Activated naive CD4-positive, alpha-beta T cell (primary cell): ENCODE measurements at places on chromosomes 7 and 10.

- DNase-seq, result peak; percentile 72
These were observed at the start of gene BAMBI for GRCh38 chr10:28676968-28677887. TSS of gene BAMBI (plus strand) at chr10:28677521. CDS start at chr10:28677898, 377 bp downstream.

DNA sequence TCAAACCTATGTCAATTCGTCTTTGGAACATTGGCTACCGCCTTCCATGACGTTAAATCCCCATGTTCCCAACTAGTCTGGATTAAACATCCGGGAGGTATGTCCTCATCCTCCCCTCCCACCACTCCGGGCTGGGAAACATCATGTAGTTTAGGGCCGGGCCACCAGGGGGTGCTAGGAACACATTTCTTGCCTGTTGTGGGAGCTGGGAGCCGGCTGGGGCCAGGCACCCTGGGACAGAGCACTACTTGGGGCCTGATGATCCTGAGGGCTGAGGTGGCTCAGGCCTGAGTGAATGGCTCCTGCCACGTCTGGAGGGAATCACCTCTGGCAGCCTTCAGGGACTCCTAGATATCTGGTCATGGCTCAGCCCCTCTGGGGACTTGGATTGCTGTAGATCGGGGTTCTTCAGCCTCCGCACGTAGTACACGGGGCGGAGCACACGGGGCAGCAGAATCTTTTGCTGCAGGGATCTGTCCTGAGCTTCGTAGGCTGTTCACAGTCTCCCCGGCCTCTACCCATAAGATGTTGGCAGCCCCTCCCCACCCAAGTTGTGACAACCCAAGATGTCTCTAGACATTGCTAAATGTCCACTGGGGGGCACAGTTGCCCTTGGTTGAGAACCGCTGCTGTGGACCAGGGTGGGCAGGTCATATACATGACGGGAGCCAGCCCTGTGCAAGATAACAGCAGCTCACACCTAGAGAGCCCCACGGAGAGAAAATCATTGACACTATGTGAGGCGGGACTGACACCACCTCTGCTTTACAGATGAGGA lies 141.2 kb upstream of the ZNF716 start:
- no peak for DNase-seq

- peak; percentile 25 for DNase-seq
These were observed 6.8 kb downstream of the CYP26A1 start for GRCh38 chr10:93080350-93081046.

DNA sequence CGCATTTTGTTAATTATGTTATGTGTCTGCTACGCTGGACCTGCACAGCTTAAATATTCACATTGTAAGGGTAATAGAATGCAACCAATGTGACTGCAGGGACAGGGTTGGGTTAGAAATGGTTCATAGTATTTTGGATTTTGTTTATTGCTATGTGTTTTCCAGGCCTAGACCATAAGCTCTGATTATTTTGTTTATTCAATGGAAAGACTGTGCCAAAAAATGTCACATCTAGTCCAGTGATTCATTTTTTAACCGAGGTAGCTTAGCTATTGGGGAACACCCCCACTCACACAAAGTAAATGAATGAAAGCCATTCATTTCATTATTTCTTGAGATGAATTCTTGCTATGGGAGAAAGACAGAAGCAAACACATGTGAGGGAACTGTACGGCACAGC lies 516.5 kb upstream of the ANKRD30A start:
- DNase-seq, result no peak

DNA sequence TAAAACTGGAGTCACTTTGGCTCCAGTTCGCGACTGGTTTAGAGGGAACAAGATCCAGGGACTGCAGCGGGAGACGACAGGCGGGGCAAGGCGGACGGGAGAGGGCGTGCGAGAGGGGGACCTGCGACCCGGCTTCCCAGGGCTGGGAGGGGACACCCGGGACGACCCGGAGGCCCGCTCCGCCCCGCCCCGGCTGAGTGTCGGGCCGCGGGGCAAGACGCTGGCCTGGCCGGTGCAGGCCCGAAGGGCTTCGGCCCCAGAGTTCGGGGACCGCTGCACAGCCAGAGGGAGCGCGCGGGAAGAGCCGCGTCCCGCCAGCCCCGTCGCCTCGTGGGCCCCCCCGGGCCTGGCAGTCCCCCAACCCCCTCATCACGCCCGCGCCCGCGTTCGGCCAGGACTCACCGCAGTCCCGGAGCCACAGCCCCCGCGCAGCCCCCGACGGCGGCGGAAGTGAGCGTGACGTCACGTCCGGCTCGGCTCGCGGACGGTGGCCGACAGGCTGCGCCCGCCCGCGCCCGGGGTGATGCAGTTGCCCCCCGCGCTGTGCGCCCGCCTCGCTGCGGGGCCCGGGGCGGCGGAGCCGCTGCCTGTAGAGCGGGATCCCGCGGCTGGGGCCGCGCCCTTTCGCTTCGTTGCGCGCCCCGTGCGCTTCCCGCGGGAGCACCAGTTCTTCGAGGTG lies at the start of the genes TUBGCP2 and ZNF511:
Gene TUBGCP2 (minus strand): TSS at position 452 of the 679 bp plus-strand sequence. CDS start 5,931 bp downstream, outside the sequence.
Gene ZNF511 (plus strand): TSS at position 494 of the 679 bp plus-strand sequence. CDS start 30 bp downstream, at position 524.
- peak; percentile 85 for DNase-seq

DNA sequence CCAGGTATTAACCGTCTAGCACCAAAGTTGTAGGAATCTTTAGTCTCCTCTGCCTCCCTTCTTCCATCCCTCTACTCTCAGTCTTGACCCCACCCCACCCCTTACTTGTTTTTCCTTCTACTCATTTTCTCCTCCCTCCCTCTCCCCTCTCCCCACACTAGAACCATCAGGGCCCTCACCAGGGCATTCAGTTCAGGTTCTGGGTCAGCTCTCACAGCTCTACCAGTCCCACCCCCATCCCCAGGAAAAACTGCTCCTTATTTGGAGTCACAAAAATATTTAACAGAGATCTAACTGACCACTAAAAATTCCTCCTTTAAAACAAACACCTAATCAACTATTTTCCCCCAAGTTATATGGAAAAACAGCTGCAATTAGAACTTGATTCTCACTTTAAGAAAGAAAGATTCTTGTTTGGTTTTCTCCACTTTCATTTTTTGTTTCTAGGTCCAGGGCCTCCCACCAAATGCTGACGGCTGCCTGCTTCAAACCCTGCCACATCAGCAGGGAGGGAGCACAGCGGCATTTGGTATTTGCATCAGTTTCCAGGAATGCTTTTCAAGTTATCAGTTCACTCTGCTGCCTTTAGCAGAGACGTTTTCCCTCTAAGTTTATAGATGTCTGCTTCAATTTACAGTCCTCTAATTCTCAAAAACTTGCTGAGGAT lies 2.8 kb upstream of the COL1A2 start:
- DNase-seq, result no peak

- no peak for DNase-seq
These were observed 411.9 kb upstream of the KLF6 start for GRCh38 chr10:4196771-4197390.

- DNase-seq, result no peak
These were observed 28.6 kb upstream of the C10orf67 start for GRCh38 chr10:23373156-23373555.

DNA sequence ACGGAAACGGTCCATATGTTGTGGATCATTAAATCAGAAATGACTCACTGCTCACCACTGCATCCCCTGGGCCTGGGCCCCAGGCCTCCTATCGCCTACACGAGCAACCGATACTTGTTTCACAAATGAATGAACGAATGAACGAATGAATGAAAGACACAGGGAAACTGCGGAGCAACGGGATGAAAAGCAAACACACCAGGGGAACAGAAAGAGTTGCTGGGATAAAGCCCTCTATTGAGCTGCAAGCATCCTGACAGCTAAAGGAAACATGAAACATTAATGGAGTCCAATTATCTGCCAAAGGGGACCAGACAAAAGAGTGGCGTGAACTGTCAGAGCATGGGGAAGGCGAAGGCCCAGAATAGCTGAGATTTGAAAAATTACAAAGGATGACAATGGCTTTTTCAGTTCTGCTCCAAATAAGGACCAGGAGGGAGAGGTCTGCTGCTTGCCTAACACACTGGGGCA lies 92.1 kb downstream of the GRB10 start:
- DNase-seq, result no peak

DNA sequence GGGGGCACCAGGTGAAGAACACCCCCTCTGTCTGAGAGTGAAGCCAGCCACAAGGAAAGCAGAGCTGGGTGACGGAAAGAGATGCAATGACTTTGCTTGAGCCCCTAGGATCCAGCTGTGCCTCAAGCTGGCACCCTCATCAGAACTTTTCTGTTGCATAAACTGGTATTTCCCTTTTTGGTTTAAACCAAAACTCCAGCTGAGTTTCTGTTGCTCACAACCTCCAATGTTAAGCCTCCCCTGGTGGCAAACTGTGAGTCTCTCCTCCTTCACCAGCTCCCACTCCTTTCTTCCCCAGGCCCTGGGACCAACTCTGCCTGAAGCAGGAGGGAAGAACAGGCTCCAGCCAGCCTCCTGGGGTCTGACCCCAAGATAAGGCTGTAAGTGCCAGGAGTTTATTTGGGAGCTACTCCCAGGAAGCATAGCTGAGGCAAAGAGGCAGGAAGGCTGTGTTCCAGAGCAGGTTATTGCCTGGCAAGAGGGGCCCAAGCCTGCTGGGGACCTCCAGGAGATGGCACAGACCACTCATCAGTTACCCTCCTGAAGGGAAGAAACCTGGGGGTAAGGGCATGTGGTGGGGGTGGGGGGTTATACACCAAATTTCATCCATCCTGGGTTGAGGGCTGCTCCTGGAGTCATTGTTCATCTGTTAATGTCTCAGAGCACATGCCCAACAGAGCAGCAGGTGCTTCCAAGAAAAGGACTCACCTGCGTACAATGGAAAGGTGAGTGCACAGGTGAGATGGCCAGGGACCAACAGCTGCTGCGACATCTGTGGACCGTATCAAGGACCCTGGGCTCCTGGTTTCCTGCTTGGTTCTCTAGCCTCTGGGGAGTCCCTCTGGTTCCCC lies 73.3 kb upstream of the NANOS1 start:
- no peak for DNase-seq

DNA sequence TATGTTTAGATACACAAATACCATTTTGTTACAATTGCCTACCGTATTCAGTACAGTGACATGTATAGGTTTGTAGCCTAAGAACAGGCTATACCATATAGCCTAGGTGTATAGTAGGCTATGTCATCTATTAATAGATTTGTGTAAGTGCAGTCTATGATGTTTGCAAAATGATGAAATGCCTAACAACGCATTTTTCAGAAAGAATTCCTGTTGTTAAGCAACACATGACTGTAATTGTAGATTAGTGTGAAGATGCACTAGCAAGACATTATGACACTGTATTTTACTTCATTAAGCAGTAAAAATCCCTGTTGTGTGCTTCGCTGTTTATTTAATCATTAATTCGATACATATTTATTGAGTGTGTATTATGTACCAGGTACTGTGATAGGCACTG lies 446.0 kb downstream of the SUGCT start:
- DNase-seq, result no peak

GRCh38 chr7:147586526-147586925 lies 1004.0 kb upstream of the C7orf33 start:
- no peak for DNase-seq

DNA sequence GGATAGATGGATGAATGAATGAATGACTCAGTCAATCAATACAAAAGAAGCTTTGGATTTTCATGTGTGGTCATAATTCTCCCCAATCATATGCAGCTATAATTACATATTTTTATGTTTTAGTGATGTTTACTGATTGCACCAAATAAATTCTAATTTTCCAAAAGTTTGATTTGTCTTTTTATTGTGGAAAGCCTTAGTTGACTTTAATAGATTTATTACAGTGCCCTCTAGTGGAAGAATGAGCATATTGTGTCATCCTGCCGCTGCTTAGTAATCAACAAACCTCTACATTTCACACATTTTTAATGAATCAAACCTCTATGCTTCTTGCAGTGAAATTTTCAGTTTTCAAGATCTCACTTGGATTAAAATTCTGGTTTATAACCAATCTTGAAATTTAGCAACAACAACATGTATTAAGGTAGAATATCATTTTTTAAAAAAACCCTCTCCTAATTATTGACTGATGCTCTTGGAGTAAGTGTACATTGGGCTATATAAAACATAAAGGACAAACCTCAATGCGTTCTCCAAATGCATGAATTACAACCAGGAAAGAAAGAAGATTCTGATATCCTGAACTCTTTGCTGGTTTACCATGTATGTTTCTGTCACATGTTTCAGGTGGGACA lies 55.6 kb upstream of the PNLIP start:
- no peak for DNase-seq

GRCh38 chr7:149194799-149195179 lies 557 bp upstream of the ZNF282 start:
- no peak for DNase-seq

DNA sequence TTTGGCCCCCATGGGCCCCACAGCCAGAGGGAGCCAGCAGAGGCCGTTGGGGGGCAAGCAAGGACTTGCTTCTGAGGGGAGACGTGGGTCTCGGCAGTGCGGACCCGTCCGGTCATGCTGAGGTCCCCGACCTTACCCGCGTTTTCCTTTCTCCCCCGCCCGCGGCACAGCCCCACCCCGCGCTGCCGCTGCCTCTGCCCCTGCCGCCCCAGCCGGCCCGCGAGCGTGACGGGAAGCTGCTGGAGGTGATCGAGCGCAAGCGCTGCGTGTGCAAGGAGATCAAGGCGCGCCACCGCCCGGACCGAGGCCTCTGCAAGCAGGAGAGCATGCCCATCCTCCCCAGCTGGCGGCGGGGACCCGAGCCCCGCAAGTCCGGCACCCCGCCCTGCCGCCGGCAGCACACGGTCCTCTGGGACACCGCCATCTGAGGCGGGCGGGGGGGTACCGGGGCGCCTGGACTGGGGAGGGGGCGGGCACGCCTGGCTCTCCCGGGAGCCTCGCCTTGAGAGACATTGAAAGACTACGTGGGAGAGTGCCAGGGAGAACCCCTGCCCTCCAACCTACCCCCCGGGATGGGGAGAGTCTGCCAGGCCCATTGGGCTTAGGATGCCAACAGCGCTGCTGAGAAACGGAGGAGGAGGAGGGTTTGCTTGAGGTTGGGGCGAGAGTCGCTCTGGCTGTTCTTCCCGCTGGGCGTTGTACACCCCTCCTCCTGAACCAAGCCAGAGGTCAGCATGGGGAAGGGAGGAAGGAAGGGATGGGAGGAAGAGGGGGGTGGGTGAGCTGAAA lies 9.9 kb downstream of the NYAP1 start:
- DNase-seq, result peak; percentile 28

DNA sequence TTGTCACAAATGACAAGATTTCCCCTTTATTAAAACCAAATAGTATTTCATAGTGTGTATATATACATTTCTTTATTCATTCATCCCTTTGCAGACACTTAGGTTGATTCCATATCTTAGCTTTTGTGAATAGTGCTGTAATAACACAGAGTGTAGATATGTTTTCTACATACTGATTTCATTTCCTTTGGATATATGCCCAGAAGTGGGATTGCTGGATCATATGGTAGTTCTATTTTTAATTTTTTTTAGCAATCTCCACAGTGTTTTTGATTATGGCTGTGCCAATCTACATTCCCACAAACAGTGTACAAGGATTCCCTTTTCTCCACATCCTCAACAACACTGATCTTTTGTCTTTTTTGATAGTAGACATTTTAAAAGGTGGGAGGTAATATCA lies 46.4 kb downstream of the CSTF2T start:
- DNase-seq, result no peak

- DNase-seq, result no peak
These were observed 80.5 kb downstream of the CCNY start for GRCh38 chr10:35416619-35417312.

DNA sequence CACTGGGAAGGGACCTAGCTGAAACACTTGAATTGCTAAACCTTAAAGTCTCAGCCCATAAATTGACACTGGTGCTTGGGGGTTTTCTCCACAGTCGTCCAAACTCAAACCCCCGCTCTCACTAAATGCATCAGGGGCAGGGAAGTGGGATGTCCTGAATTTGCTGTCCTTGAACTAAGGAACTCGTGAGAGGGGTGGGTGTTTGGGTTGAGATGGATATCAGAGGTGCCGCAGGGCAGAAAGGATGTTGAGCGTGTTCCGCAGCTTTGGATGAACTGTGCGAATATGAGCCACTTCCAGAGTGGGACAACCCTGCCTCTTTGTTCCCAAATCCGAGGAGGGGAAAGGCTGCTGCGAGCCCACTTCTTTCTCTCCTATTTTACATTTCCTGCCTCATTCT lies 90.3 kb upstream of the LYZL2 start:
- no peak for DNase-seq

- DNase-seq, result no peak
These were observed 2.1 kb upstream of the IL6 start for GRCh38 chr7:22724861-22725260.
